ENCODE measurements at places on chromosomes 1 and 21. TPM values are rescaled to one million over a fixed set of nuclear protein-coding genes. Genes with fewer than 3 reads are reported as not detected.

GRCh38 chr1:235998812-235999211 lies 66.1 kb downstream of the NID1 start:
- no peak for DNase-seq
- H3K27ac ChIP-seq, result peak overlapping the region; percentile 57
- H3K36me3 ChIP-seq, result peaks cover 78% of the 10 kb centered on the region
- no peak overlapping the region for H3K4me3 ChIP-seq
- H3K27me3 ChIP-seq, result no peaks in the 10 kb centered on the region

DNA sequence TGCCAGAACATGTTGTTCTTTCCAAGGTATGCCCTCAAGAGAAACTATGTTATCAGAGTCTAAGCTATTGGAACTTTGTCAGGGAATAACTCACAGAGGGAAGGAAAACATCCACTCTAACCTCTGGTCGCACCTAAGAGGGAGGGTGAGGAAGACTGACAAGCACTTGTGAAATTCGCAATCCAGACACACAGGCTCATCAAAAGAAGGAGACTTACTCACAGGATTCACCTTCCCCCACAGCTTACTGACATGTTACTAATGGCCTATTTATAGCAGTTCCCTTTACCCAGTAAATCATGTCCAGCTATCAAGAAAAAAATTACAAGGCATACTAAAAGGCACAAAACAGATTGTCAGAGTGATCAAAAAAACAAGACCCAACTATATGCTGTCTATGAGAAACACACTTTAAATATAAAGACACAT lies 36.9 kb downstream of the WDR64 start:
- no peak overlapping the region for H3K27ac ChIP-seq
- no peaks in the 10 kb centered on the region for H3K36me3 ChIP-seq
- H3K27me3 ChIP-seq, result peaks cover 3% of the 10 kb centered on the region
- no peak overlapping the region for H3K4me3 ChIP-seq
- no peak for DNase-seq
- H3K4me1 ChIP-seq, result no peaks in the 10 kb centered on the region

- no peaks in the 10 kb centered on the region for H3K27me3 ChIP-seq
- H3K4me3 ChIP-seq, result no peak overlapping the region
- DNase-seq, result no peak
- H3K4me1 ChIP-seq, result no peaks in the 10 kb centered on the region
Measured at GRCh38 chr21:41399246-41399800, 26.7 kb upstream of the MX1 start.

DNA sequence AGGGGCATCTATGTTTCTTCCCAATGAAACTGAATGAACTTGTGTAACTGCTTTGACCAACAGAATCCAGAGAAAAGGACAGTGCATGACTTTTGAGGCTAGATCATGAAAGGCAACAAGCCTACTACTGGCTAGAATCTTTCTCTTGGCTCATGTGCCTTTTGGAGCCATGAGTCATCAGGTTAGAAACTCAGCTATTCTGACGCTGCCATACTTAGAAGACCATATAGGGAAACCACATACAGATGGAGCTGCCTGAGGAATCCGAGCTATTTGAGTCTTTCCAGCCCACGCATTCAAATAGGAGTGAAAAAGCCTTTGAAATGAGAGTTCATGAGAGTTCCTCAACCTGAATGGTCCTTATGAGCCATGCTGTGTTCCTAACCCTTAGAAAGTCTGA lies 738.5 kb upstream of the CHRM3 start:
- no peak for DNase-seq
- no peaks in the 10 kb centered on the region for H3K27me3 ChIP-seq
- no peak overlapping the region for H3K27ac ChIP-seq
- no peaks in the 10 kb centered on the region for H3K36me3 ChIP-seq

GRCh38 chr1:209749670-209750323 lies 6.1 kb upstream of the TRAF3IP3 start:
- no peak overlapping the region for H3K27ac ChIP-seq
- DNase-seq, result no peak
- no peak overlapping the region for H3K4me3 ChIP-seq
- H3K27me3 ChIP-seq, result no peaks in the 10 kb centered on the region

The LCA5L gene
- total RNA-seq, result 0.80 TPM

DNA sequence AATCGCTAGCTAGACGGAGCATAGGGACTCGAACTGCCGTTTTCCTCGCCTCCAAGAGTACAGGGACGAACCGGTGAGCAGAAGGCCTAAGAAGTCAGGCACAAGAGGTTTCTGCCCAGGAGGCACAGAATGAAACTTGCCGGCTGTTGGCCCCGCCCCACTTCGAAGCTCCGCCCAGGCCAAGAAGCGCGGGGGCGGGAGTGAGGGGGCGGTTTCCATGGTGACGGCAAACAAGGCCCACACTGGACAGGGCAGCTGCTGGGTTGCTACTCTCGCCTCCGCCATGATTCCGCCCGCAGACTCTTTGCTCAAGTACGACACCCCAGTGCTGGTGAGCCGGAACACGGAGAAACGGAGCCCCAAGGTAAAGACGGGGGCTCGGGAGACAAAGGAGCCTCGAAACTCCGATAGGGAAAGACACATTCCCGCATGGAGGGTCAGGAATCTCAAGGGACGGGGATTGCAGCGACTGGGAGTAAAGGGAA lies at the start of gene DNALI1:
DNALI1 (plus strand) TSS at position 229 of the 485 bp plus-strand sequence; CDS start at position 284, 55 bp downstream.
- H3K4me3 ChIP-seq, result peak within 1 kb of the TSS; percentile 59
- DNase-seq, result peak; percentile 82
- H3K27me3 ChIP-seq, result no peaks in the 10 kb centered on the region
- H3K4me1 ChIP-seq, result peaks cover 43% of the 10 kb centered on the region
- H3K27ac ChIP-seq, result peak within 1 kb of the TSS; percentile 49

The RAB7B gene
- 1.4 TPM for total RNA-seq

DNA sequence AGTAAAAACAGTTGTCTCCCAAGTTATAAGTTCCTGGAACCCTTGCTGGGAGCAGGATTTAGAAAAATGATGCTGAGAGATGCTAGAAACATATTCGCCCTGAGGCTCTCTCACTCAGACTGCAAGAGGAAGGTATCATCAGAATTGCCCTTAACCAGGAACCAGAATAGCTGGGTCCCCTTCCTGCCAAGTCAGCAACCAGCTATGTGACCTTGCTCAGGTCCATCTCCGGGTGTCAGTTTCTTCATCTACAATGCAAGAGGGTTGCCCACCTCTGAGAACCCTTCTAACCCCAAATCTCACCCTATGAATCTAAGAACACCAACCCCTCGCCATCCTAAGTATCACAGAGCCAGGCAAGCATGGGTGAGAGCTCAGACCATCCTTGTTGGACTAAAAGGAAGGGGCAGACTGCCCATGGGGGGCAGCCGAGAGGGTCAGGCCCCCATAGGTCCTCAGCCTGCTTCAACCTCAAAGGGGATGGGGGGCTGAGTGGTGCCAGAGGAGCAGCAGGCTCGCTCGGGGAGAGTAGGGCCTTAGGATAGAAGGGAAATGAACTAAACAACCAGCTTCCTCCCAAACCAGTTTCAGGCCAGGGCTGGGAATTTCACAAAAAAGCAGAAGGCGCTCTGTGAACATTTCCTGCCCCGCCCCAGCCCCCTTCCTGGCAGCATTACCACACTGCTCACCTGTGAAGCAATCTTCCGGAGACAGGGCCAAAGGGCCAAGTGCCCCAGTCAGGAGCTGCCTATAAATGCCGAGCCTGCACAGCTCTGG lies 390 bp upstream of the S100A9 start:
- H3K36me3 ChIP-seq, result no peaks in the 10 kb centered on the region
- no peak overlapping the region for H3K4me3 ChIP-seq
- peaks cover 17% of the 10 kb centered on the region for H3K4me1 ChIP-seq
- H3K27me3 ChIP-seq, result peaks cover 9% of the 10 kb centered on the region

The ATP1A2 gene
- total RNA-seq, result 401 TPM

The NTRK1 gene
- 1.0 TPM for total RNA-seq

- no peak overlapping the region for H3K4me3 ChIP-seq
- H3K27ac ChIP-seq, result no peak overlapping the region
- H3K36me3 ChIP-seq, result no peaks in the 10 kb centered on the region
- no peak for DNase-seq
- no peaks in the 10 kb centered on the region for H3K4me1 ChIP-seq
Measured at GRCh38 chr21:31505975-31506374, 153.5 kb upstream of the SOD1 start.

DNA sequence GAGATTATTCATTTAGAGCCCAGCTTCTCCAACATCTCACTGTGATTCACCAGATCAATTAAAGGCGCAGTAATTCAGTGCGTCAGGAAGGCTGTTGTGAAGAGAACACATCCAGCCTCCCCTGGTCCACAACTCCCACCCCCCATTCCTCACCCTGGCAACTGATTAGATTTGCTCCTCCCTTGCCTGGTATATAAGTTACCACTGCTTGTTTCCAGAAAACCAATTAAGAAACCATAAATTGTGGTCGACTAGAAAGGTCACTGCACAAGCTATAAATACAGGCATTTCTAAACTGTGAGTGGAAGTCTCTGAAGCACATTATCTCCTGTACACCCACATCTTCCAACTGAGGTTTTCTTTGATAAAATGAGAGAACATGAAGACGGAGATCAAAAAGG lies 41.9 kb downstream of the FAM163A start:
- no peaks in the 10 kb centered on the region for H3K27me3 ChIP-seq
- DNase-seq, result no peak
- no peaks in the 10 kb centered on the region for H3K36me3 ChIP-seq
- no peak overlapping the region for H3K27ac ChIP-seq
- H3K4me1 ChIP-seq, result peaks cover 14% of the 10 kb centered on the region

GRCh38 chr1:43653339-43653738 lies 3.4 kb downstream of the KDM4A start:
- no peak overlapping the region for H3K4me3 ChIP-seq
- peaks cover 25% of the 10 kb centered on the region for H3K4me1 ChIP-seq
- peaks cover 53% of the 10 kb centered on the region for H3K36me3 ChIP-seq
- H3K27me3 ChIP-seq, result no peaks in the 10 kb centered on the region
- DNase-seq, result no peak

DNA sequence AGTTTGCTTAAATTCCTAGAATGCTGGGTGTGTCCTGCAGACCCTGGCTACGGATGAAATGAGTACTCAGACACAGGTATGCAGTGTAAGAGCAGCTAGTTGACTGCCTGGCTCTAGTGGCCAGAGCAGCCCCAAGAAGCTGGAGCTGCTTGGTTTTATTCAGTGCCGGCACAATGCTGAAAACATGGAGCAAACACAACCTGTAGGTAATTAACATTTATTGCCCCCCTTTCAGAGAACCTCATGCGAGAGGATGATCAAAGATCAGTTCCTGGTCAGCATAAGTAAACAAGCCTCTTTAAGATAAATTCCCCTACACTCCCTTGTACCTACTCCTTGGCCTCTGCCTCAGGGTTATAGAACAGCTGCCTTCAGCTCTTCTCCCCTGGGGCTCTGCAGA lies 43.2 kb downstream of the MRPS6 start:
- H3K27ac ChIP-seq, result no peak overlapping the region
- H3K27me3 ChIP-seq, result no peaks in the 10 kb centered on the region
- peaks cover 26% of the 10 kb centered on the region for H3K4me1 ChIP-seq
- no peaks in the 10 kb centered on the region for H3K36me3 ChIP-seq
- DNase-seq, result no peak
- no peak overlapping the region for H3K4me3 ChIP-seq

- DNase-seq, result no peak
- no peaks in the 10 kb centered on the region for H3K4me1 ChIP-seq
- no peak overlapping the region for H3K27ac ChIP-seq
- H3K4me3 ChIP-seq, result no peak overlapping the region
- no peaks in the 10 kb centered on the region for H3K36me3 ChIP-seq
Measured at GRCh38 chr1:212959266-212960220, 9.2 kb downstream of the VASH2 start.

The TAS1R1 gene
- not detected for total RNA-seq

DNA sequence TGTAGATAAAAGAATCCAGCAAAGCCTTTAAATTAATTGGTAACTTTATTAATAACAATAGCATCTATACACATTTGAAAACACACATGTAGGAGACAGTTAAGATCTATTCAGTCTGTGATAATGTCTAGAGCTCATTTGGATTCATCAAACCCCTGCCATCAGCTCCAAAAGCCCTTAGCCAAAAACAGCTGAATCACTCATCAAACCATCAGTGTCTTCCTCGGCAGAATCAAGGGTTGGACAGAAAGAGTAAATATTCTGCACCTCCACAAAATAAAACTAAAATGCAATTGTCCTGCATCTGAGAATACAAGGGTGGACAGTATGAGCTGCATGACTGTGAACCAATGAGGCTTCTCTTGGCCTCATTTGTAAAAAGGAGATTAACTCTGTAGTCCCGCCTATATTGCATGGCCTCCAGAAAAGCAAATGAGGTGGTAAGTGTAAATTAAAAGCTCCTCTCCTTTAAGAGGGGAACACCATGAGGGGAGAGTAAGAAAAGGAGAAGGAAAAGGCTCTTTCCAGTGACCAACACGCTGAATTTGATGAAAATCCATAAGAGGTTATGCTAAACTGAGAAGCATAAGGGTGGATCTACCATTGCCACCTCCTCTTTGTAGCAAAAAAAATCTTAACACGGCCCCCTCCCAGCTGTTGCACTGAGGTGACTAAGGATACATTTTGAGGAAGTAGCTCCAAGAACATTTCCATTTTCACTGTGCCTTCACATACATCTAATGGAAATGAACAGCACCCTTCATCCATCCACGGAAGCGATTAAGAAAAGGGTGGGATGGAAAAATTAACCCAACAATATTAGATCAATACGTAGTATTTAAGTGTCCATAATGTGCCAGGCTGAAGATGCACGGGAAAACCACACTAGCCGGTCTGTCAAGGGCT lies 14.7 kb upstream of the BOLA1 start:
- H3K27ac ChIP-seq, result peak overlapping the region; percentile 98
- no peaks in the 10 kb centered on the region for H3K27me3 ChIP-seq
- no peaks in the 10 kb centered on the region for H3K36me3 ChIP-seq
- H3K4me1 ChIP-seq, result peaks cover 51% of the 10 kb centered on the region

- H3K36me3 ChIP-seq, result no peaks in the 10 kb centered on the region
- no peaks in the 10 kb centered on the region for H3K27me3 ChIP-seq
- H3K27ac ChIP-seq, result peak overlapping the region; percentile 62
- no peak overlapping the region for H3K4me3 ChIP-seq
Measured at GRCh38 chr1:41765152-41765551, 153.6 kb downstream of the HIVEP3 start.

GRCh38 chr1:232915212-232915611 lies 35.2 kb upstream of the NTPCR start:
- H3K27ac ChIP-seq, result no peak overlapping the region
- H3K36me3 ChIP-seq, result no peaks in the 10 kb centered on the region
- H3K4me1 ChIP-seq, result peaks cover 10% of the 10 kb centered on the region
- no peaks in the 10 kb centered on the region for H3K27me3 ChIP-seq
- DNase-seq, result no peak

GRCh38 chr1:214404571-214405213 lies 123.7 kb downstream of the SMYD2 start:
- no peak for DNase-seq
- H3K4me3 ChIP-seq, result no peak overlapping the region
- H3K4me1 ChIP-seq, result peaks cover 20% of the 10 kb centered on the region
- H3K27me3 ChIP-seq, result no peaks in the 10 kb centered on the region

The IFT25 gene
- total RNA-seq, result 13.2 TPM

The DNTTIP2 gene
- 40.0 TPM for total RNA-seq

The FAM110D gene
- total RNA-seq, result 3.1 TPM

GRCh38 chr1:183416850-183417771 lies 1.1 kb downstream of the NMNAT2 start:
- no peaks in the 10 kb centered on the region for H3K36me3 ChIP-seq
- DNase-seq, result peak; percentile 71
